Ureter (tissue), 1 donor: ENCODE measurements at places on chromosomes 1 and 21. TPM values are rescaled to one million over a fixed set of nuclear protein-coding genes. Genes with fewer than 3 reads are reported as not detected.

Gene DCDC2B
- total RNA-seq = not detected

DNA sequence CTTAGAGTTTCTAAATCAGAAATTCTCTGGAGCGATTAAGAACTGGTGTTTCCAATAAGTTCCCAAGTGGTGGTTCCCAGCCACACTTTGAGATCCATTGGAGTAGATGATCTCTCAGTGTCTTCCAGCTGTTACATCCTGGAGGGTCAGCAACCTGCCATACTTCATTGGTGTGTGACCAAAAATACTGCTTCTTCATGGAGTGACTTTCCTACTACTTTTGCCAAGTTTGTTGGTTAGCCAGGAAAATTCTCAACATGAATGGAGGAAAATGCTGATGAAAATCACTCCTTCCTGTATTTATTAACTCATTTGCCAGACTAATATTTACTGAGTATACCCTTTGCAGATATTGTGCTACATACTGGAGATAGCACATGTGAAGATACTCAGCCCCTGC, 186.1 kb downstream of the FGGY start:
- DNase-seq = no peak

DNA sequence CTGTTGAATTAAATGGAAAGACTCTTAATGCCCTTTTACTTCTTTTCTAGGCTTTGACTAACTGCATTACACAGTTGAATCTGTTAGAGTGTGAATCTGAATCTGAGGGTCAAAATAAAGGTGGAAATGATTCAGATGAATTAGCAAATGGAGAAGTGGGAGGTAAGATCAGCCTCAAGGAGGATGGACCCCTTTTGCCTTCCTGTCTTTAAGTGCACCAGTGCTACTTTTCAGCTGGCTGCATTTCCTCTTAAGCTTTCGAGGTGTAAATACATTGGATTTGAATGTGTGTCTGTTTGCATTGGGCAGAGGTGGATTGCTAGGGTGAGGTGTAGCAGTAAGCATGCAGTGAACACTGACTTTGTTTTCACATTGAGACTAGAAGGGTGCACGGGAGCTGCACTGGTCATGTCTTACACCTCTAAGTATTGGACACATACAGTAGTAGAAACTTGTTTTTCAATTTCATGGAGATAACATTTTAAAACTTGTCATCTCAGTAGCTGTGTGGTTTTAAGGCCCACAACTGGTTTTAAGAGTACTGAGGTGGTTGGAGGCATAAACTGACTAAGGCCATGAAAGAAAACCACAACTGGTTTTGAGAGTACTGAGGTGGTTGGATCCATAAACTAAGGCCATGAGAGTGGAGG, 35.4 kb downstream of the MIA3 start:
- no peak for DNase-seq

DNA sequence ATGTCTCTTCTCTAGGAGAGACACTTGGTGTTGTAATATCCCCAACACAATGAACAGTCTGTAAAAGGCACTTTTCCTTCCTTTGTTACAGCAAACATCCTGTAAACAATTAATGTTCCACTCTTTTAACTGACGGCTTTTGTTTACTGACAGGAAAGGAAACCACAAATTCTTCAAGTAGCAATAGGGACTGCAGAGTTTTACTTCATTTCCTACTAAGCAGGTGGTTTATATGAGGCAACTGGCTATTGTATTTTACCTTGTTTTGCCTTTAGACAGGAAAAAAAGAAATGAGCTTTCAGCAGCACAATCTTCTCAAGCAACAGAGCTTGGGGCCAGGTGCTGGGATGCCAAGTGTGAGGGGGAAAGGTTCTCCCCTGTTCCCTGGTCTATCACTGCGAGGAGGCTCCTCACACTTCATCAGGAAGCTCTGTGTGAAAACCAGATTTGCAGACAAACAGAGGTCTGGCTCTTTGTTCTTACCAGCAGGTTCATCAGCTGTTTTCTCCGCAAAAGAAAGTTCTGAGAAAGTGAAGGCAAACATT, 51.2 kb downstream of the SIPA1L2 start:
- DNase-seq = no peak

GRCh38 chr1:181120924-181121323, 32.4 kb downstream of the IER5 start:
- DNase-seq = no peak

DNA sequence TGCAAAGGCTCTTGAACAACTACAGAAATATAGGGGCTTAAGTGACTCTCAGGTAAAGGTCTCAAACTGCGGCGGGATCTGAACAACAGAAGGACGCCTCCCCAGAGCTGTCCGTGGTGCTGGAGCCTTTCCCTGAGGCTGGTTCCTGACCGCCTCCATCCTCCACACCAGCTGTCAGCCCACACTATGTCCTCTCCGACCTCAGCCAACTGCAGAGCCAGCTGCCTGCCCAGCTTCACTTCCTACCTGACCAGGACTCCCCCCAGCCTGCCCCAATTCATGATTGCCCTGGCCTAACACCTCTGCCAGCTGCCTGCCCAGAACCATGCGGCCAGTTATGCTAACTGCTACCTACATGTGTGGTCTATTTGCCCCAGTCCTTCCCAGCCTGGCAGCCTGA, 63.6 kb upstream of the ZC3H12A start:
- no peak for DNase-seq

DNA sequence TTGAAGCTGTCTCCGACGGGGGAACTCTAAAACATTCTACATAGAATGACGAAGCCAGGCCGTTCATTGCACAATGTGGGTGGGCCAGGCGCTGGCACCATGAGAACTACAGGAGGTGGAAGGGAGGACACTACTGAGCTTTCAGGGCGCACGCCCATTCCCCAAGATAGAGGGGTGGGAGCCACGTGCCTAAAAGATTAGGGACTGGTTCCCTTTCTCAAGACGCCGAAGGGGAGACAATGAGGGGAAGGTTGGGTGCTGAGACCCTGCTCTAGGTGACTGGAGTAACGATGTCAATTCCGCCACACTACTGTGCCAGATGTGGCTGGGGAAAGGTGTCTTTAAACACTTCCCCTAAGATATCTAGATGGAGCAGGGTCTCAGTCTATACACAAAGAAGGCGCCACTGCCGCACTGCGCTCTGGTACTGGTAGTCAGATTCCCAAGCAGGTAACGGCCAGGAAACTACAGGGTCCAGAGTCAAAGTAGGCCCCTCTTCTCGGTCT, 782 bp downstream of the CSDE1 start:
- DNase-seq = peak; percentile 57

DNA sequence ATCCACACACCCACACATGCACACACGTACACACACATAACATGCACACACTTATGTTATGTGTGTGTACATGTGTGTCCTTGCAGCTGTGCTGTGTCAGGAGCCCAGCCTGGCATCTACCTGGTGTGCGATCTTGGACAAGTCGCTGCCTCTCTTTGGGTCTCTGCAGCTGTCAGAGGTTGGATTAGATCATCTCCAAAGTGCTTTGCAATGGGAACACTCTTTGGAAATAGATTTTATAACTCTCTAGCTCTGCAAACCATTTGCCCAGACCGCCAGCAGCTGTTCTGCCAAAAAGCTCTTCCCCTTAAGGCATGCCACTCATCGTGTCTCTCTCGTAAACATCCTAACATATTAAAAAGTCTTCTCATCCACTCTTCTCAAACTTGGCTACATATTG, 4.7 kb downstream of the PKP1 start:
- DNase-seq = no peak

DNA sequence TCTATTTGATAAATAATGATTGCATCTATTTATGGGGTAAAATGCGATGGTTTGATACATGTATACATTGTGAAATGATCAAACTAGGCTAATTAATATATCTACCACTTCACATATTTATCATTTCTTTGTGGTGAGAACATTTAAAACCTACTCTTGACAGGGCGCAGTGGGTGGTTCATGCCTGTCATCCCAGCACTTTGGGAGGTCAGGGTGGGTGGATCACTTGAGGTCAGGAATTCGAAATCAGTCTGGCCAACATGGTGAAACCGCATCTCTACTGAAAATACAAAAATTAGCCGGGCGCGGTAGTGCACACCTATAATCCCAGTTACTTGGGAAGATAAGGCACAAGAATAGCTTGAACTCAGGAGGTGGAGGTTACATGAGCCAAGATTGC, 25.3 kb downstream of the PLEKHA6 start:
- no peak for DNase-seq

DNA sequence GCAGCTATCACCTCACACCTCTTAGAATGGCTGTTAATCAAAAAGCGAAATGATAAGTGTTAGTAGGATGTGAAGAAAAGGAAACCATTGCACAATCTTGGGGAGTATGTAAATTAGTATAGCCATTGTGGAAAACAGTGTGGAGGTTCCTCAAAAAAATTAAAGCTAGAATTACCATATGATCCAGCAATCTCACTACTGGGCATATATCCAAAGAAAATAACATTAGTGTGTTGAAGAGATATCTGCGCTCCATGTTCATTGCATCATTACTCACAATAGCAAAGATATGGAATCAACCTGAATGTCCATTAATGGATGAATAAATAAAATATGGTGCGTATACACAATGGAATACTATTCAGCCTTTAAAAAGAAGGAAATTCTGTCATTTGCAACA, 68.9 kb downstream of the SNRPE start:
- DNase-seq = no peak

Gene OR2L13
- total RNA-seq = not detected

Gene CAMK1G
- total RNA-seq = 0.68 TPM

DNA sequence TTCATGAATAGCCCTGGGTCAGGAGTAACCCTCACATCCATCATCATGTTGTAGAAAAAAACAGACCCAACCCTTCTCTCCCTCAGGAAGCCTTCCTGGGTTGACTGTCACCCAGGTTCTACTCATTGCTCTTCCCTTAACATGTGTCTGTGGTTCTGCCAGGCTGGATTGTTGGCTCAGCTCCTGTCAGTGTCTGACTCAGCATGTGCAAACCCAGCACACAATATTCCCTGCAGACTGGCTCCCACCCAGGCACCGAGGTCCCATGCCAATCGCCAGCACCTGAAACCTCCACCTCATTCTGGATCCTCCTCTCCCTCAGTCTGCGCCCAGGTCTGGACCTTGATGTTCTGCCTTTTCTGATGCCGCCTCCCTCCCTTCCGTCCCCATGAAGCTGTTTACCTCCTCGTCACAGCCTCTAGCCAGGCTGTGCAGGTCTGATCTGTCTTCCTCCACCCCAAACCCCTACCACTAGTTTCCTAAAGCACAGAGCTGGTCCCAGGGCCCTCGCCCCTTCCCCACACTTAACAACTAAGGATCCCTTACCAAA, 4.3 kb upstream of the S100A8 start:
- DNase-seq = no peak

GRCh38 chr1:47532921-47533792, 95.3 kb downstream of the FOXD2 start:
- DNase-seq = peak; percentile 62

DNA sequence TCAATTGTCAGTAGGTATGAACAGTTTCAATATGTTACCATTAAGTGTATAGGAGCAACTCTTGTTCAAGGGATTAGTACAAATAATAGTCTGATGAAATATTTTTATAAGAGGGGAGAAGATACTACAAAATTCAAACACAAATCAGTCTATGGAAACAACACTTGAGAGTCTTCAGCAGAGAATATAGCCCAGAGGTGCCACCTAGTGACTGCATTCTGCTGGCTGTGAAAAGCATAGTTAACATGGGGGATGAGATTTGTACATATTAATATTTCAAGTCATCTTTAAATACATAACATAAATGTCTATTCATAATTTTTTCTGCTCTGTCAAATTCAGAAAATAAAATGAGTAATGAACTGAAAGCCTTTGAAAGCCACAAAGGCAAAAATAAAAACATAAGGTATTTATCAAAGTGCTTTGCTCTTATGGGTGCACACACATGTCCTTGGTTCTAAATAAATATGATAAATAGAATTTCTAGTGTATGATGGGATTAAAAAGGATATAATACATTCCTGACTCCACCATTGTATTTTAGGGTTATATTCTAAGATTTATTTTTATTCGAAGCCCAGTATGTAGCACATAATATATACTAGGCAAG, 440.9 kb upstream of the ZRANB2 start:
- DNase-seq = peak; percentile 43

Gene RCSD1
- total RNA-seq = 8.7 TPM

GRCh38 chr1:114126261-114127095, 27.2 kb downstream of the SYT6 start:
- DNase-seq = no peak

- DNase-seq = no peak
These were observed 5.6 kb upstream of the PLCH2 start for GRCh38 chr1:2470290-2471158.

DNA sequence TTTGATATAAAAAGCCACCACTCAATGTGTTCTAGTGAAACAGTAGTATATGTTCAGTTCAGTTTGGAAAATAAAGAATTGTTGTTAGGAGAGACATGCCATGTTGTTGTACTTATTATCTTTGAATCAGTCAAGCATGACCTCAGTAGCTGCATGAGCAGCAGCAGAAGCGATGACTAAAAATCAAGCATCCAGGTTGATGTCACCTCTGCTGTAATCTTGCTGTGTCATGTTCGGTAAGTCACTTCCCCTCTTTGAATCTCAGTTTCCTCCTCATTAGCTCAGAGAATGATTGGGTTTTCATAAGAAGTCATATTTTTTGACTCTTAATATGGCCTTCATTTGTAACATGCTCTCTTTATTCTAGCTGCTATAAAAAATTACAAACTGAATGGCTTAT, 428.4 kb upstream of the B3GALT2 start:
- no peak for DNase-seq

DNA sequence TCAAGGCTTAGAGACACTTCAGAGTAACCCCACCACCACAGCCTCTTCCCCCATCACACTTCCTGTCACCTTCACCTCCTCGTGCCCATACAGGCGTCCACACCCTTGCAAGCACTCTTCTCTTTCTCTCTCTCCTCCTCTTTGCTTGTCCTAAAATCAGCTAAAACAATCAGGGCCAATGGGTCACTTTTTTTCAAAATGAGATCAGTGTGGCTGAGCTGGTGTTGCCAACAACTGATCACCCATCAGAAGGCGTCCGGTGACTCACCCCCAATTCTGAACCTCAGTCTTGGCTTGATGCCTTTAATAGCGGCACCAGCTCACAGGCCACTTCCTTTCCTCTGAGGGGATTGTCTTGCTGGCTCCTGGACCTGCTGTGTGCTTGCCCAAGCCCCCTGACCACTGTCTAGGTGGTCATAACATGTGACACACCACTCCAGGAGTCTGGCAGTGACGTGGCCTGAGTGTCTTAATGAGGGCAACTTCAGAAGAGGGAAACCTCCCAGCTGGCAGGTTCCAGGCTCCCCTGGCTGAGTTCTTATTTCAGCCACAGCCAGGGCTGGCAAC, 1.6 kb downstream of the DRAXIN start:
- DNase-seq = no peak

GRCh38 chr21:42878678-42878992, 704 bp downstream of the WDR4 start:
- DNase-seq = no peak
